ENCODE measurements at places on chromosomes 7 and 10.

DNA sequence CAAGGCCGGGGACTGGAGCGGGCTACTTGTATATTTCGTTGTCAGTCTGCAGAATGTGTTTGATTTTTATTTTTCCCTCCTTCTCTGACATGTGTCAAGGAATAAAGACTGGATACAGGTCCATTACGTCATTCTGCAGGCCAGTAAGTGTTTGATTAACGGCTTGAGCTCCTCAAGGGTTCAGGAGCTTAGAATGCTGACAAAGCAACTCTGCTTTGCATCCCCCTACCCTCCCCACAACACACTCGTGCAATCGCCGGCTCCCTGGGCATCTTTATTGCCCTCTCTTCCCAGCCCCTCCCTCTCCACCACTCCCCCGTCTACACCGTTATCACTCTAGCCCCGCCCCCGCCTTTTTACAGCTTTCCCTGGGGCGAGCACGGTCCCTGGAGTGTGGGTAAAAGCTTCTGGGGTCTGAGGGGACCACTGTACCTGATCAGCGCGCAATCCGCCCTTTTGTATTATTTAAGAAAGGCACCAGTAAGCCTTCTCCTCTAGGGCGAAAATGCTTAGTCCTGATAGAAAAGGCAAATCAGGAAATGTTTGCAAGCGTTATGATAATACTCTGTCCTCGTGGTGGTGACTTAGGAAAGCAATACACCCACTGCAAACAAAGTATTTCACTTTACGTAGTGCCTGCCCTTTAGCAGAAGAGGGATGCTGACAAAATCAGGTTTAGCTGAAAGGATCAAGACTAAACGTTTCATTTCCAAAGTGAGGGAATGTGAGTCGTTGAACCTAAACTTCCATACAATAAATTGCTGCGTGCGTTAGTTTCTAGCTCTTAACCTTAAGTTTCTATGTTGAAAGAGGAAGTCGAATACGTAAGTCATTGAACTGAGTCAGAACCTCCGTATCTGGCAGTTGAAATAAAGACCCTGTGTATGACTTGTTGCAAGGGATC lies 1.4 kb upstream of the CREB5 start:
- no peak for DNase-seq

DNA sequence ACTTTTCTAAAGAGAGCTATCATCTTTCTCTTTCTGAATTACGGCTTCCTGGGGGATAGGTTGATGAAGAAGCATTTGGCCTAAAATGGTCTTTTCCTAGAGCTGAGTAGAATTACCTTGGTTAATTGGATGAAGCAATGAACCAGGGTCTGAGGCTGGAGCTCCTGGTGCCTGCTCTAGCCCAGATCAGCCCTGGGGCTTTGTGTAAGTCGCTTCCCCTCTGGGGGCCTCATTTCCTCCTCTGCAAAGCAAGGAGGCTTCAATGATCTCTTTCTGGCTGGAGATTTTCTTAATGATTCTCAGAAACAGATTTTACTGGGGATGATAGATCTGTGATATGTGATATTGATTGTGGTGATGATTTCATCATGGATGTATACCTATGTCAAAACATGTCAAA lies 3.5 kb upstream of the CPA2 start:
- no peak for DNase-seq

DNA sequence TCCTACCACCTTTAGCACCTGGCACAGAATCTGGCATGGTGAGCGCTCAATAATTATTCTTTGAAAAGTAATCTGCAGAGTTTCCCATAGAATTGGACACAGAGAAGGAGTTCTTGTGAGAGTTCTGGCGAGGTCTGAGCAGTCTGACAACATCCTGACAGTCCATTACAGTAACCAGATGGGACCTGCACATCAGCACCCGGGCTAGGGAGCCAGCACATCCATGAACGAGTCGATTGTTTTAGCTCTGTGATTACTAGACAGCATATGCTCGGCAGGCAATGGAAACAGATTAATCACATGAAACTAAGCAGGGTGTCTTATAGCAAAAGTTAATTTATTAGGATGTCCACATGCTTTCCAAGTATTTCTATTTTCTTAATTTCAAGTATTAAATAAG lies 96.7 kb downstream of the SEMA3D start:
- no peak for DNase-seq

GRCh38 chr10:119421891-119422681 lies 120.4 kb downstream of the RGS10 start:
- no peak for DNase-seq

GRCh38 chr10:82477776-82478175 lies 602.8 kb downstream of the NRG3 start:
- no peak for DNase-seq

DNA sequence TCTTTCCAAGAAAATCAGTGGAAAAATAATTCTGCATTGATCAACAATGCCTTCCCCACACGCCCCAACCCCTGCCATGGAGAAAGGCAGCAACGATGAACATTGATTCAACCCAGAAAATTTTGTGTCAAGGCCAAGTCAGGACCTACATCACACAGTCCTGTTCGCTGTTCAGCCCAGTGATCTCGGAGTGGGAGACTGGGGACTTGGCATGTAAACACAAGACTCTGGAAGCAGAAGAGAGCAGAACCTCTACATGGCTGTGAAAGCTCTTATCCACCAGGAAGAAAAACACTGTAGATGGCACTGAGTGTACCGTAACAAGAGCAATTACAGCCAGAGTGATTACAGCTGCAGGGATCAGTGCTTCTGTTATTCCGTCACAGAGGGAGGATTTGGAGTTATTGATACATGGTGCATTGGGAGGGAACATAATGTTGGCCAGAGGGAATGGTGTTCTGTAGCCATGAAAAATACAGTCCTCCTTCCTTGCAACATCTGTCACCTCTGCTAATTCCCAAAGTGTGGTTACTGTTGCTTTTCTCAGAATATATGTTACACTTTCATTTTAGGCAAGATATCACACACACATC lies 136.6 kb downstream of the IQUB start:
- DNase-seq, result no peak
